ENCODE measurements at places on chromosomes 12 and 14.

DNA sequence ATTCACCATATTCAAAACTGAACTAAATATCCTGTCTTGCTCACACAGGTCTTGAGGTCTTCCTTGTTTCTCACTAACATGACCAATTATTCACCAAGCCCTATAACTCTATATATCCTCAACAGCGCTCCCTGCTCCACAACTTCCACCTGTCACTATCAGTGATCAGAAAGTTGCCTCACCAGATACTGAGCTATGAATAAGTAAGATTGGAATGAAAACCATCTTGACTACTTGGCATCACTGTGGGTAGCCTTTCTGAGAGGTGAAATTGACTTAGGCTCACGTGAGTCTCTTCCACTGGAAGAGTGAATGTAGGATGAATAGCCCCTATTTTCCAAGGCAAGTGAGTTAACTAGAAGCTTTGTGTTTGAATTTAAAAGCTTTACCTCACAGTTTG, 167.1 kb downstream of the PIK3C2G start:
- no peak for DNase-seq

DNA sequence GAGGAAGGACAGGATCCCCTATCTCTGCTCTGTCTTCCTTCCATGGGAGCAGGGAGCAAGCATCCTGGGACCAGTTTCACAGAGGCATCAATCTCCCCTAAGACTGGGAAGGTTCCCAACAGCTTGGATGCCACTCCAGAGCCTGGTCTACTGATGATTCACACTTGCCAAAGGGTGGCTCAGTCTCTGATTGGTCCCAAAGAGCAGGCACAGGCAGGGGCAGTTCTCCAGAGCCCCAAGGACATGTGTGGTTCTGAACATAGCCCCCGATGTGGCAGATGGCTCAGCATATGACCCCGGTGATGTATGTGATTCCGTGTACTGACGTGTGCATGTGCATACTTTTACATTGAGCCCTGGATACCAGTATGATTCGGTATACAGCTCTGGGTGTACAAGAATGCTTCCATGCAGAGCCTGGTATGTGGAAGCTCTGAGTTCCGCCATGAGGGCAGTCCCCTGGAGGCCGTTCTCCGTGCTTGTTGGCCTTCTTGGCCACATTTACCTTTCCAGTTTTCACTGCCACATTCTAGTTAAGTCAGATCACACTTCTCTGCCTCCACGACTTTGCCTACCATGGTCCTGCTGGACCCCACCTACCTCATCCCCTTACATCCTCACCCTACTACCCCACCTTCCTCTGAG, 21.2 kb downstream of the ITGA7 start:
- DNase-seq: no peak

DNA sequence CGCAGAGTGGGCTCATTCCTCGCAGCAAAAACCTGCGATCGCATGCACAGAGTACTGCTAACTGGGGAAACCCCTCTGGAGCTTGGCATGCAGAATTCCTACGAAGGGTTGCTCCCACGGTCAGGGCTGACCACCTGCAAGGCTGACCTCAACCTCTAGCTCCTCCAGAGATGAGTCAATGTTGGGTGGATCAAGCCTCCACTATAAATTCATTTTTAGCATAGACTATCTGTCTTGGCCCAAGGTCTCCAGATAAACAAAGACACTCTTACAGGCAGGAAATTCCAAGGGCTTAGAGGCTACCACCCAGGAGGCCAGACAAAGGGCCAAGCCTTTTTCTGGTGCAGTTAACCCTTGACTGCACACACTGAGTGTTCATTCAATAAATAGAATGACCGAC, 296.5 kb downstream of the TMEM132D start:
- no peak for DNase-seq

GRCh38 chr14:103775506-103775905, 59.9 kb downstream of the ZFYVE21 start:
- DNase-seq: no peak

GRCh38 chr12:50056639-50056976, 788 bp upstream of the ASIC1 start:
- no peak for DNase-seq

GRCh38 chr12:57027805-57028153, 11.4 kb upstream of the TAC3 start:
- DNase-seq: no peak

DNA sequence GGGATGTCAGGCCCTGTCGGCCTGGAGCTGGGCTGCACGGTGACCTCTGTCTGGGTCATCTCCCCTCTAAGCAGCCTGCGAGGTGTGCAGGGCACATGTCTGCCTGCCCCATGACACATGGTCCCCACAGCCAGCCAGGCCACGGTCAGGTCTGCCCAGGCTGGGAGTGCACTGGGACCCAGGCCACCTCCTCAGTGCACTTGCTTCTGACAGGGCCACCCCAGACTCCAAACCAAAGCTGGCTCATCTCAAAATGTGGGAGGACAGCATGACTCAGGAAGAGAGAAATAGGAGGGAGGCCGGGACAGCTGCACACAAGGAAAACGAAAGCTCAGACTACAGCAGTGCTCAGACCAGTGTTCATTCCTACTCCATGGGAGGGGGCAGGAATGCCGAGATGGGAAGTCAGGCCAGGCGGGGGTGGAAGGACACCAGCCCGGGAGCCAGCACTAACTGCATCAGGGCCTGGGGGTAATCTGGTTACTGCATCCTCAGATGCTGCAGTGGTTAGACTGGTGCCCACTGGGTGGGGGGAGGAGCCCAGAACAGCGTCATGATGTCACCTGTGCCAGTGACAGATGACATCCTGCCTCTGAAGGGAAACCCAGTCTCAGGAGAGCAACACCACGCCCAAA, 4.0 kb downstream of the P2RX2 start:
- DNase-seq: no peak

GRCh38 chr12:57887631-57888408, 41.3 kb upstream of the CTDSP2 start:
- DNase-seq: no peak

DNA sequence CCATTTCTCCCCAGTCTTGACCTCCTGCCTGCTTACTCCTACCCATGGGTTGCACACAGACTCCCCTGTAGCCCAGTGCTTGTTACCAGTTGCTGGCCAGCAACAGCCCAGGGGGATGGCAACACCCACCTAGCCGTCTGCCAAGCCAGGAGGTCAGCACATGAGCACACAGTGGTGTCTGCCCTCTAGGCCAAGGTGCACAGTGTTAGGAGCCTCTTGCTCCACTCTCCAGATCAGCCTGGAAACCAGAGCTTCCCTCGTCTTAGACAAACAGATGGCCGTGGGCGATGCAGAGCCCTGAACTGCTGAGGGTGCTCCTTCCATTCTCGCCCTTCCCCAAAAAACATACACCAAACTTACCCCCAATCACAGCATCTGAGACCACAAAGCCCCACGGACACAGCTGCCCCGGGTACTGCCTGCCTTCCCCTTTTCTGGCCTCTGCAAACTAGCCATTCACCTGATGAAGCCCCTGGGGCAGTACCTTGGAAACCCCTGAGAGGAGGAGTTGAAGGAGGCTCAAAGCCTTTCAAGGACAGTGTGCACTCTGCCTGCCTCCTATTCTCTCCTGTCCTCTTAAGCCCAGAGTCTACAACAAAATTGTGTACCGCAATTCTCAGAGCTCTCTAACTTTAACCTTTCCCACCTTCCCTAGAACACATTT, 1.0 kb upstream of the GPD1 start:
- DNase-seq: peak; percentile 49

- no peak for DNase-seq
Measured at GRCh38 chr12:108367436-108367835, 28.3 kb upstream of the CMKLR1 start.

DNA sequence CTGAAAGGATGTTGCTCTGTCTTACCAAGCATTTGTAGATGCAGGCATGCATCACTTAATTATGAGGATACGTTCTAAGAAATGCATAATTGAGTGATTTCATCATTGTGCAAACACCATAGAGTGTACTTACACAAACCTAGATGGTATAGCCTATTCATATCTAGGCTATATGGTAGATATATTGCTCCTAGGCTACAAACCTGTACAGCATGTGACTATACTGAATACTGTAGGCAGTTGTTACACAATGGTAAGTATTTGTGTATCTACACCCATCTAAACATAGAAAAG, 75.9 kb downstream of the IFT81 start:
- no peak for DNase-seq

- peak; percentile 51 for DNase-seq
Measured at GRCh38 chr14:105908481-105908911, 382.1 kb downstream of the TMEM121 start.

GRCh38 chr12:74401035-74401434, 136.6 kb upstream of the ATXN7L3B start:
- no peak for DNase-seq

GRCh38 chr12:75632442-75632841, 121.0 kb upstream of the KRR1 start:
- no peak for DNase-seq

DNA sequence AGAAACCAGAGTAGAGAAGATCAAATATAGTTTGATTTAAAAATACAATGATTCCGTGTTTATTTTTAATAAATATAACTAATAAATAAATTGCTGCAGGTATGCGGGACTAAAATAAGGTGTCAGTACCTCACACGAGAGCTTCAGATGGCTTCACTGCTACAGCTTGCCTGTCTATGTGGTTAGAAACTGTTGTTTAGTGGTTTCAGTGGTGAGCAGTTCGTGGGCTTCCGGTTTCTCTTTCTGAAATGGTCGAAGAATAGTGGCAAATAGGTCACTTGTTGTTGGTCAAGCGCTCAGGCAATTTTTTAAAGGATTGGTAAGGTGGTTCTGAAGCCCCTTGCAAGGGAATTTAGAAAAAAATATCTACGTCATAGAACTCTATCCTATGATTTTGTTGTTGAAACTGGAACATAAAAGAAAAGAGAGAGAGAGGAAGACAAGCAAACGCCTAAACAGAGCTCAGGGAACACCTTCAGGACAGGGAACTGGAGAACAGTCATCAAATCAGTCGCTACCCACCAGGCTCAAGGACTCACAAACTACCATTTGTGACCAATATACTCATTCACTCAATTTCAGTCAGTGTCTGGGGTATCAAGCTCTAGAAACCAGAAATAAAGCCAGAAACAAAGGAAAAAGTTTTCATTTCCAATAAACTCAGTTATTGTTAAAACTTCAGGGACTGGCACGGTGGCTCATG, 31.3 kb downstream of the GABARAPL1 start:
- DNase-seq: peak; percentile 49

DNA sequence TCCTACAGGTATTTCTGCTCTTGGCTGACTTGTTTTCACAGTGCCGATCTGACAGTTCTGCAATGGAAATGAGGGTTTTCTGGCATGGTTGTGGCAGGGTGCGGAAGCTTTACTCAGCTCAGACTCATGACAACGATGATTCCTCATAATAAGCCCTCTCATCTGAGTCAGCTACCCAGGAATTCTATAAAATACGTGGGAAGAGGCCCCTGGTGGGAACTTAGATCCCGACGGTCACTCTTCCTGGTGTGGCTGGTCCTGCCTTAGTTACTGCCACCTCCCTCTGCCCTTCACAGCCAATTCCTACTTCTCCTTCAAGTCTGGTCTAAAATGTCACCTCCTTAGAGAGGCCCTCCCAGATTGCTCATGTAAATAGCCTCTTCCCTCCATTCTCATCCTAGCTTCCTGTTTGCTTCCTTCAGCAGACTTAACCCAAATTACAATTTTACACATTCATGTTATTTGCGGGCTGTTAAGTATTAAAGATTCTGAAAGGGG, 104.2 kb upstream of the MAP1LC3B2 start:
- no peak for DNase-seq
